Globus pallidus (tissue), 1 donor: ENCODE measurements at places on chromosomes 6 and 20.

DNA sequence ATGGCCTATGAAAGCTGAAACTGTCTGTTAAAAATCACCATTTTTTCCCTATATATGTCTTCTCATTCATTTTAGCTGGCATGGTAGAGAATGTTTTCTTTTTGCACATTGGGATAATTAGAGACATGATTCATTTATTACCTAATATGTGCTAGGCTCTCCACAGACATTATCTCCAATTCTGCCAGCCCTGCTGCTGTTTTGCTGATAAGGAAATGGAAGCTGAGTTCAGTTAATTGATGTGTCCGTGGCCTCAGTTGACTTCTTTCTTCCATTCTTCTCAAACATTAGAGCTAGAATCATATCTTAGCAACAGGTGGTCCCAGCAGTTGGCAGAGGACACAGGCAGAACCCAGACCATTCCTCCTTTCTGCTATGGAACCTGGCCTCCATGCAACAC lies 644.1 kb upstream of the CITED2 start:
- DNase-seq = no peak

GRCh38 chr6:13113981-13114593 lies 214.2 kb downstream of the TBC1D7 start:
- DNase-seq = no peak

- no peak for DNase-seq
Measured at GRCh38 chr6:123030282-123030681, 34.2 kb downstream of the CLVS2 start.

DNA sequence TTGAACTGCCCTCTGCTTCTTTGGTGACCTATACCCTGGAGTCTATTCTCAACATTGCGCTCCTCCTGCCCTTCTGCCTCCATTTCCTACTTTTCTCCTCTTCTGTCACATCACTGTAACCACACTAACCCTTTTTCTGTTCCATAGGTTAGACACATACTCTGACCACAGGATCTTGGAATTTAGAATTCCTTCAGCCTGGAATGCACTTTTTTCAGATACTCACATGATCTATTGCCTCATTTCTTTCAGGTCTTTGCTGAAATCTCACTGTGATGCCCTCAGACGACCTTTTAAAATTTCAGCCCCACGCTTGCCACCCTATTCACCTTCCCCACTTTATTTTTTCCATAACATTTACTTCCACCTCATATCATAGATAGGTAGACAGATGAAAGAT lies 5.1 kb downstream of the VNN1 start:
- no peak for DNase-seq

DNA sequence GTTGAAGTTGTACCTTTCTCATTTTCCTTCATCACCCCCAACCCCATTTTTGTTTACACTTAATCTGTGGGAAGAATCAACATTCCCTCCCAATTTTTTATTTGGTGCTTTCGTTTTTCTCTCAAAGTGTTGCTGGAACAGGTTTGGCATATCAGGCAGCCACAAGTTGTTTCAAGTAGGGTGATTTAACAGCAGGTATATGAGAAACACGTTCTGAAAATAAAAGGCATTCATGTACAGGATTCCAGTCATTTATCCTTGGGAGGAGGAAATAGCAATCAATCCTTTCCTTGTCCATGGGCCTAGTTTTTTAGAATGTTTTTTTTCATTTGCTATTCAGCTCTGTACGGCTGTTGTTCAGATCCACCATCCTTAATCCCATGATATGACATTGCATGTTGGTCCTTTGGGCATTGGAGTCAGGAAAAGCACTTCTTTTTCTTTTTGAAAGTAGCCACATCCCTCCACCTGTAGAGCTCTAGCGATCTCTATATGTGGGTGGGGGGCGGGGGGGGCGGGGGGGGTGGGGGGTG lies 120.2 kb downstream of the JARID2 start:
- DNase-seq = no peak
